ENCODE measurements at places on chromosomes 4 and X. TPM values are rescaled to one million over a fixed set of nuclear protein-coding genes. Genes with fewer than 3 reads are reported as not detected.

DNA sequence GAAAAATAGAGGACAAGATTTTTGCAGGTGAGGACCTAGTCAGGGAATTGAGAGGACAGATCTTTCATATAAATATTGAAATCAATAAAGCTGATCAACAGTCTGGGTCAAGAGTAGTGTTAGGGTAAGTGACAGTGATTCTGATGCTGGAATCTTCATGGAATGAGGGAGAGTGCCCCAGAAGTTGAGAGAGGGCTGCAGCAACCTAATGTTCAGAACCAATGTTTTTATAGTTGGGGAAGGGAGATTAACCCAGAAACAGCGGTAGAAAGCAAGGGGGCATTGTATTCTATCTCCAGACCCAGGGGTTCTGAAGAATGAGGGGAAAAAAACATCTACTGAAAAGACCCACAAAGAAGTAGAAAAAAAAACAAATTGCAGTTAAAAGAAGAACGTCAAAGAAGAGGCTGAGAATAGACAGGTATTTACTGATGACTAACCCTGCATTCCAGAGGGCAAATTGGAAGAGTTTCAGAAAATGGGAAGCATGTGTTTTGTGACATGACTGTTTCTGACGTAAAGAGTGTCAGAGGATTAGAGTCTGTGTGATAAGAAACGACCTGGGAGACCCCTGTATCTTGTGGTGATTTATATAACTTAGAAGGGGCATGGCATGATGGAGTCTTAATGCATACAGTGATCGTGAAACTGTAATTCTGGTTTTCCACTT is 819.6 kb upstream of the EPHA5 start:
- H3K27me3 ChIP-seq, result no peaks in the 10 kb centered on the region
- no peak for DNase-seq
- H3K4me3 ChIP-seq, result no peak overlapping the region
- H3K4me1 ChIP-seq, result no peaks in the 10 kb centered on the region
- H3K36me3 ChIP-seq, result no peaks in the 10 kb centered on the region

GRCh38 chr4:7813674-7814073 is 126.0 kb downstream of the AFAP1 start:
- peaks cover 11% of the 10 kb centered on the region for H3K4me1 ChIP-seq
- H3K4me3 ChIP-seq, result no peak overlapping the region
- no peaks in the 10 kb centered on the region for H3K27me3 ChIP-seq
- H3K27ac ChIP-seq, result no peak overlapping the region

IL21 gene
- not detected for total RNA-seq

MAGED4 gene
- not detected for total RNA-seq

TEC gene
- total RNA-seq, result 2.0 TPM

CDS1 gene
- 18.1 TPM for total RNA-seq

HS3ST1 gene
- 4.2 TPM for total RNA-seq

DNA sequence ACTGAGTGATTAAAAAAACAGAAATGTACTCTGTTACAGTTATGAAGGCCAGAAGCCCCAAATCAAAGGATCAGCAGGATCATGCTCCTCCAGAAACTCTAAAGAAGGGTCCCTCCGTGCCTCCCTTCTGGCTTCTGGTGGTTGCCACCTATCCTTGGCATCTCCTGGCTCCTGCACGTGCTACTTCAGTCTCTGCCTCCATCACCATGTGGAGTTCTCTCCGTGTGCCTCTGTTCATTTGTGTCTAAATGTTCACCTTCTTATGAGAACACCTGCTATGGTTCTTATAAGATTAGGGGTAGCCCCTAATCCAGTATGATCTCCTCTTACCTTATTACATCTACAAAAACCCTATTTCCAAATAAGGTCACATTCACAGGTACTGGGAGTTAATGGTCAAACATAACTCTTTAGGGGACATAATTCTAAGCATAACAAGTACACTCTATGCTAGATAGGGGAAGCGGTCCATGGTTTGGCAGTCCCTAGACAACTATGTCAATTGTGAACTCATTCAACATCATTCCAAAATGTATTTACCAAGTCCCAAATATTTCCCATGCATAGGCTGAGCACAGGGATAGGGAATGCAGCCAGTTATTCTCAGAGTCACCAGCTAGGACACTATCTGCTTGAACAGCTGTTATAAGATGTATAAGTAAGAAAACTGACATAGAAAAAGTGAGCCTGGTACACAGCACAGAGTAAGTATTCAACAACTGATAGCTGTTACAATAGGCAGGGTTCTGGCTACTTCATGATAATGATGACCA is 295.5 kb upstream of the BOD1L1 start:
- peaks cover 9% of the 10 kb centered on the region for H3K4me1 ChIP-seq
- H3K27me3 ChIP-seq, result no peaks in the 10 kb centered on the region
- no peak overlapping the region for H3K27ac ChIP-seq
- DNase-seq, result no peak

CENPE gene
- 36.9 TPM for total RNA-seq

GRCh38 chrX:5051831-5052491 is 1176.7 kb downstream of the NLGN4X start:
- H3K36me3 ChIP-seq, result no peaks in the 10 kb centered on the region
- no peak overlapping the region for H3K4me3 ChIP-seq
- H3K27me3 ChIP-seq, result no peaks in the 10 kb centered on the region
- H3K27ac ChIP-seq, result no peak overlapping the region
- peaks cover 7% of the 10 kb centered on the region for H3K4me1 ChIP-seq

DNA sequence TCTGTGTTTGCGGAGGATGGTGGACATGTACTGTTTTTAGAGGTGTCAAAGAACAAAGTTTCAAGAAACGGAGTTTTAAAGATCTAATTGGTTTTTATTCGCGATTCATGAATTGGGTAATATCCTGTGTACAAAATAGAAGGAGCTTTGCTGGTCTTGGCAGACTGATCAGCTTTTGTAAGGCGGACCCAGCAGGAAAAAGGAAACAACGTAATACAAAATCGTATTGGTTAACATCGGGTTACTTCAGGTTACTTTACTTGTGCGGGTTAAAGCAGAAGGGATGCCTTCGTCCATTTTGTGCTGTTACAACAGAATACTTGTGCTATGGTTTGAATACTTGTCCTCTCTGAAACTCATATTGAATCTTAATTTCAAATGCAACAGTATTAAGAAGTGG is 11.4 kb upstream of the NYX start:
- H3K36me3 ChIP-seq, result no peaks in the 10 kb centered on the region
- no peak overlapping the region for H3K27ac ChIP-seq
- no peaks in the 10 kb centered on the region for H3K27me3 ChIP-seq
- no peak for DNase-seq

BTK gene
- not detected for total RNA-seq

MFAP3L gene
- total RNA-seq, result 1.9 TPM

GRCh38 chrX:125205133-125205917 is 114.3 kb upstream of the TEX13C start:
- no peaks in the 10 kb centered on the region for H3K27me3 ChIP-seq
- no peak overlapping the region for H3K4me3 ChIP-seq
- H3K36me3 ChIP-seq, result no peaks in the 10 kb centered on the region
- DNase-seq, result no peak

GRCh38 chr4:145681518-145681917 is 1.6 kb downstream of the C4orf51 start:
- no peaks in the 10 kb centered on the region for H3K4me1 ChIP-seq
- no peak overlapping the region for H3K4me3 ChIP-seq
- no peak for DNase-seq
- no peaks in the 10 kb centered on the region for H3K36me3 ChIP-seq
- no peak overlapping the region for H3K27ac ChIP-seq
